Frontal cortex (tissue), 4 donors: ENCODE measurements at places on chromosomes 6 and 20. TPM values are rescaled to one million over a fixed set of nuclear protein-coding genes. Genes with fewer than 3 reads are reported as not detected.

DNA sequence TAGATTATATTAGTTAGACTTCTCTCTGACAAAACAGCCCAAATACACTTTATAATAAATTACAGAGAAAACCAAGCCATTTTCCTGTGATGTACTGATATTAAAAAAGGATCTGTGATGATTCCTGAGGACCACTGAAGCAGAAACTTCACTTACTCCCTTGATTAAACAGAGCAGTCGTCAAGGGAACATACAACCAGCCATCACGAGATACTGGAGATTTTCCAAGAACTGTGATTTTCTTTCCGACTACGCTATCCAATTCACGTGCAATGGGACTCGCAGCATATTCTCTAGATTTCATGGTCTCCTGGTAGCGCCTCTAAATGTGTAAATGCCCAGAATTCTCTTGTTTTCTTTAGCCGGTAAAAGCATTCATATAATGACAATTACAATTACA is 377.4 kb downstream of the PHF3 start:
- DNase-seq: no peak

- no peak for DNase-seq
Observed at GRCh38 chr6:57307850-57308249, 9.6 kb upstream of the PRIM2 start.

GRCh38 chr6:16505711-16506357 is 255.4 kb downstream of the ATXN1 start:
- no peak for DNase-seq

DNA sequence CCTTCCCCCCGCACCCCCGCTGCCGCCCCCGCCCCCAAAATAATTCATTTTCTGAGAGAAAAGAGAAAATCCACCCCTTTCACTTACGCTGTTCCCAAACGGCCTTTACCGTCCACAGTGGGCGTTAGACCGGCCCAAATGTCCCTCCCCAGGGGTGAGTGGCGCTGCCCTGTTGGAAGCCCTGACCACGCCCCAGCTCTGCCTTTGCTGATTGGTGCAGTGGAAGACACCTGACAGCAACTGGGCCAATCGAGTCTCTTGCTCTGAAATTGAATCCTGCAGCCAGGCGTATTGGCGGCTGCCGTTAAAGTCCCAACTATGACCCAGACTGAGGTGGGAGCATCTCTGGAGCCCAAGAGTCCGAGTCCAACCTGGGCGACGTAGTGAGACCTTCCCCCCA is 15.7 kb downstream of the ZFP64 start:
- DNase-seq: no peak

DNA sequence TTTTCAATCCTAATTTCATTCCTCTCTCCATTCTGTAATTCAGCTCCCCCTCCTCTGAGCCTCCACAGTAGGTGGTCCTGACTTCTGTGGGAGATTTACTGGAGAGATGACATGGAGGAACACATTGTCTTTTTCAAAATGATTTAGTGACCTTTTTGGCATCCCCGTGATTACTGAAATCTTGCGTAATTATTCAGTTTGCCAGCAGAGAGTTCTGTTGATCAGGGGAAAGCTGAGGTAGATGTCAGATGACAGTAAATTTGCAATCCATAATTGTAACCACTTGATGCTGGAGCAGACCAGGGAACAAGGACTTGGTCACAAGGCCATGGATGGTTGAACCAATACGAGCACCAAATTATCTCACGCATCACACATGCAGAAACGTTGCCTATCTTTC is 302.2 kb downstream of the TSHZ2 start:
- no peak for DNase-seq

DNA sequence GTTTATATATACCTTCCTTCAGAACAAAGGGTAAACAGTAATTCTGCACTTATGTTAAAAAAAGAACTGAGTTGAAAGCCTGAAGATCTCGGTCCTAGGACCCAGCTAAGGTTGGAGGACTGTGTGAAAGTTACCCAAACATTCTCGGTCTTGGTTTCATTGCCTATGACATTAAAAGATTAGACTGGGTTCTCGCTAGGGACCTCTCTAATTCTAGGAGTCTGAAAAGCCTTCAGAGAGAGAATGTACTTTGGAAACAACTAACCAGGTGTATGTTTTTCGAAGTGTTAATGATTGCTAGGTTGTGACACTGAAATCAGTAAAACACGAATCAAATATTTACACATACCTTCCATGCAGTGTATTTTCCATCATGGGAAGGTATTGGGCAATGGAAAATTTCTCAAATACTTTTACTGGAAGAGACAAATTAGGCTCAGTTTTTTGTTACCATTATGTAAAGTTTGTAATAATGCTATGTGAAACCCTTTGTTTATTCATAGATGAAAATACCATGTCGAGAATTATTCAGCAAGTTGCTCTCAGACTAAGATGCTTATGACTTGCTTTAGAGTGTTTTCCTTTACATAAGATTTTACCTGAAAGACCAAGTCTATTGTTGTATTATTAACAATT is 113.7 kb upstream of the LOC128125822 start:
- DNase-seq: no peak

SCRT2 gene
- 1.6 TPM for total RNA-seq

SNRPB gene
- total RNA-seq: 59.1 TPM

SLC35D3 gene
- 0.82 TPM for total RNA-seq
